ENCODE measurements at places on chromosomes 7 and 10.

GRCh38 chr10:85003083-85003482 lies 674.7 kb downstream of the CCSER2 start:
- DNase-seq = no peak

GRCh38 chr10:89475591-89475998 lies 59.8 kb downstream of the SLC16A12 start:
- no peak for DNase-seq

GRCh38 chr10:93288679-93289634 lies 193.2 kb downstream of the MYOF start:
- peak; percentile 58 for DNase-seq

DNA sequence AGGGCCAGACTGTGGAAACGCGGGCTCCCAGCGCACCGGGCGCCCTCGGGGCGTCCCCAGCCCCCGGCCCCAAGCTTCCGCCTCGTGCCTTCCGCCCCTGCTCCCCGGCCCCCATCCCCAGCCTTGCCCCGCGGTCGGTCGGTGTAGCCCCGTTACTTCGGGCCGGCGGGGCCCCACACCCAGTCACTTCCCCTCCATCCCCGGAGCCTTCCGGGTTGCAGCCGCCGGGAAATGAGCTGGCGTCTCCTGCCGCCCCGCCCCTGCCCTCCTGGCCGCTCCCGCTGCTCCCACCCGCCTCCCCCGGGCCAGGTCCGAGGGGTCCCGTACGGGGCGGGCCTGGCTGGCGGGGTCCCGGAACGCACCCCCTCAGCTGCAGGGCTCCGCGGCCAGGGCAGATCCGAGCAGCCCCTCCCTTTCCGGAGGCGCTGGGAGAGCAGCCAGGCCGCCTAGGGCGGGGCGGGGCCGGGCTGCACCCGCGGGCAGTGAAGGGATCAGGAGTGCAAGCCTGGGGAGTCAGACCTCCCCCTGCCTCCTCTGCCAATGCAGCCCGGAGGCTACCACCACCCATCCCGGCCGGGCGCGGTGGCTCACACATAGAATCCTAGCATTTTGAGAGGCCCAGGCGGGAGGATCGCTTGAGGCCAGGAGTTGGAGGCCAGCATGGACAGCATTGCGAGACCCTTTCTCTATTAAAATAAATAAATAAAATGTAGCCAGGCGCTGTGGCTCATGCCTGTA lies 709 bp downstream of the ARPC1B start:
- DNase-seq = peak; percentile 45

DNA sequence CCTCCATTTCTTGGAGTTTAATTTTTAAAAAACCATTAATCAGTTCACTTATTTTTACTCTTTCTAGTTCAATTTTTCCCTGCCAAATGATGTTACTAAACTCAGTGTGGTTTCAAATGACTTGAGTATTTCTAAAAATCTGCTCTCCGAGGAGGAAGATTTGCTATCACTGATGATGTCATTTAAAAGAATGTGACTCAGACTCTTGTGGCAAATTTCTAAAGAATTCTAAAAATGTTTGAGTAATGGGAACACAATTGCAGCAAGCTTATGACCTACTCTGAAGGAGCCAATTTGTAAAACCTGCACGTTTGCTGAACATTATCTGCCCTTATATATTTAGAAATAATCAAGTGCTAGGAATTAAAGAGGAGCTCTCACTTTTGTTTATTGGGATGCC lies 88.6 kb downstream of the SPAG6 start:
- no peak for DNase-seq

GRCh38 chr7:143240291-143241168 lies 18.7 kb downstream of the TAS2R40 start:
- DNase-seq = peak; percentile 69

GRCh38 chr7:74343281-74344131 lies 54.3 kb downstream of the CLIP2 start:
- DNase-seq = no peak

- no peak for DNase-seq
These were observed 681 bp upstream of the SPOCK2 start for GRCh38 chr10:72088889-72089575.

DNA sequence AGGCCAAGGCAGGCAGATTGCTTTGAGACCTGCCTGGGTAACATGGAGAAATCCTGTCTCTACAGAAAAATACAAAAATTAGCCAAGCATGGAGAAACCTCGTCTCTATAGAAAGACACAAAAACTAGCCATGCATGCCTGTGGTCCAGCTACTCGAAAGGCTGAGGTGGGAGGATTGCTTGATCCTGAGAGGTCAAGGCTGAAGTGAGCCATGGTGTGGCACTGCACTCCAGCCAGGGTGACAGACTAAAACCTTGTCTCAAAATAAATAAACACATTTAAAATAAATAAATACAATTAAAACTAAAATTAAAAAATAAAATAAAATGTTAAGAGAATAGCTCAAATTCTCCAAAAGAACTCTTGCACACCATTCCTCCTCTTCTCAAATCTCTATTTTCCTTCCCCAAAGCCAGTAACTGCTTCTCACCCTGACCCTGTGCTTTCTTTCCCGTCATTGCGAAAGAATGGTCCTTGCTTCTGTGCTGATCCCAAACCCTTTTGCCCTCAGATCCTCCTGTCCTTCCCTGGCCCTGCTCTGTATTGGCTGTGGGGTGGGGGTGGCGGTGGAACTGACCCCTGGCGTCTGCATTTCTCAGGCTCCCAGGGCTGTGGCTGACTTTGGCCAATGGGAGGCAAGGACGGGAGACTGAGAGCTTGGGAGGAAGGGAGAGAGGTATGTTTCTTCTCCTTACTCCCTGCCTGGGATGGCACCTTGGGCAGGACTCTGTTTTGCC lies 12.4 kb downstream of the SRGN start:
- DNase-seq = no peak

DNA sequence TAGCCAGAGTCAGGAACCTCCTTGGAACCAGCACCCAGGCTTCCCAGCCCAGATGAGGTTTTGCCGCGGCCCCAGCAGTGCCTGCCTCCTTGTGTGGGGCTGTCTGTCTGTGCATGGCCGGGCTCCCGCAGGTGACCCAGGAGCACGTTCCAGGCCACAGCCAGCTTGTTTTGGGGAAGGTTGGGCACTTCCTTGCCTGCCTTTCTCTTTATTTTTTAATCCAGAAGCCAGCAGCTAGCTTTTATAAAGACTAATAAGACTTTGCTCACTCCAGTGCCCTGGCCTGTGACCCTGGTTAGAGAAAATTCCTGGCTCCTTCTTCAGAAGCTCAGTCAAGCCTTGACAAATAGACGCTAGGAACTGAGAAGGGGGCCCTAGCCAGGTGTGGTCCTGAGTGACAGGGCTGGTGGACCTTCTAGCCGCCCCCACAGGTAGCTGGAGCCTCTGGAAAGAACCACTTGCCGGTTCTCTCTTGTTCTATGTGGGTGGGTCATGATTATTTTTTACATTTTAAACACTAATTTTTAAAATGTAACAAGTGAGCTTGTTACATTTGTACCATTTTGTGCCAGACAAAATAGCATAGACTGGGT lies 837 bp downstream of the SLC29A3 start:
- no peak for DNase-seq

- no peak for DNase-seq
These were observed 1.4 kb upstream of the TWIST1 start for GRCh38 chr7:19118636-19119371.

GRCh38 chr7:131538071-131538812 lies 18.2 kb downstream of the PODXL start:
- no peak for DNase-seq

DNA sequence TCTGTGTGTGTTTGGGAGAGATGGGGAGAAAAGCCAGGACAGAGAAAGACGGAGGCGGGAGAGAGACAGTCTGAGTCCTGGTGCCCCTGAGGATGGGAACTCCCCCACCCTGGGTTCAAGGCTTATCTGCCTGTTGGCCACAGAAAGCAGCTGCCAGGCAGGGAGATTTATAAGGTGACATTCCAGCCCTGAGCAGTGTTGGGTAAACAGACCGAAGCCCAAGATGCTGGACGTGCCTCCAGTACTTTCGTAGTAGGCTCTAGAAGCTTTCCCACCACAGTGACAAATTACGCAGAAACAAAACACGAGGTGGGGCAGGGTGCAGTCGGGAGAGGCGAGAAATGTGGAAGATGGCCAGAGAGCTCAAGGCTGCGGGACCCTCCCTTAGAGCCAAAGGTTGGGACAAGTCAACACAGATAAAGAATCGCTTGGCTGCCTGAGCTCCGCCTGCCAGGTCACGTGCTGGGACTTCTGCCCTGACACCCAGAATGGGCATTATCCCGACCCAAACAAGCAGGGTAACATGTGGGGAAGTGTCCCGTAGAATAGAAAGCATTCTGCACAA lies 41.1 kb downstream of the CCDC3 start:
- no peak for DNase-seq

DNA sequence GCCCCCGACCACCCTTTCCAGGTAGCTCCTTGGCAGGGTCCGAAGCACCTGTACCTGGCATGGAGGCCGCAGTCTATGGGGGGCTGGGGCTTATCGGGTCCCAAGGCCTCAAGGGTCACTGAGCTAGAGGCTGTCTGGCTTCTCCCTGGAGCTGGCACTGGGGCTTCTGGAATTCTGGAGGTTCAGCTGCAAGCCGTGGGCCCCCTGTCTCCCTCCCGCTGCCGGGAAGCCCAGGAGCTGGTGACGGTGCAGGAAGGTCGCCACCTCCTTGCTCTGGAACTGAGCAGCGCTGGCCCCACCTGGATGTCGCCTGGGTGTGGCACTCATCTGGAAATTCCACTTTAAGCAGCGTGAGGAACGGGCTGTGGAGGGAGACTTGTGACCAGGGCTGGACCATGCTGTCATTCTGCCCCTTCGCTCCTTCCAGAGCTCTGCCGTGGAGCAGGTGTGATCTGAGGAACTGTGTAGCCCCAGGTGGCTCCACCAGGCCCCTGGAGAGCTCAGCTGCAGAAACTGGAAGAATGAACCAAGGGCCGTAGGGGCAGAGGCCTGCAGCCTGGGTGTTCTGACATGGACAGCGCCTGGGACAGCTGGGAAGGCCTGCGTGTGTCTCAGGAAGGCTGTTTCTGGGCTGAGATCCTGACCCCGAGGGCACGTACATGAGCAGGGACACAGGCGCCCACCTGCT lies 129.7 kb upstream of the PPP2R2D start:
- no peak for DNase-seq

- no peak for DNase-seq
These were observed 11.6 kb upstream of the ADD3 start for GRCh38 chr10:109996225-109996624.

- DNase-seq = no peak
These were observed 4.9 kb upstream of the SH2B2 start for GRCh38 chr7:102281785-102282184.

GRCh38 chr10:114311023-114311422 lies 72.0 kb downstream of the VWA2 start:
- DNase-seq = no peak

DNA sequence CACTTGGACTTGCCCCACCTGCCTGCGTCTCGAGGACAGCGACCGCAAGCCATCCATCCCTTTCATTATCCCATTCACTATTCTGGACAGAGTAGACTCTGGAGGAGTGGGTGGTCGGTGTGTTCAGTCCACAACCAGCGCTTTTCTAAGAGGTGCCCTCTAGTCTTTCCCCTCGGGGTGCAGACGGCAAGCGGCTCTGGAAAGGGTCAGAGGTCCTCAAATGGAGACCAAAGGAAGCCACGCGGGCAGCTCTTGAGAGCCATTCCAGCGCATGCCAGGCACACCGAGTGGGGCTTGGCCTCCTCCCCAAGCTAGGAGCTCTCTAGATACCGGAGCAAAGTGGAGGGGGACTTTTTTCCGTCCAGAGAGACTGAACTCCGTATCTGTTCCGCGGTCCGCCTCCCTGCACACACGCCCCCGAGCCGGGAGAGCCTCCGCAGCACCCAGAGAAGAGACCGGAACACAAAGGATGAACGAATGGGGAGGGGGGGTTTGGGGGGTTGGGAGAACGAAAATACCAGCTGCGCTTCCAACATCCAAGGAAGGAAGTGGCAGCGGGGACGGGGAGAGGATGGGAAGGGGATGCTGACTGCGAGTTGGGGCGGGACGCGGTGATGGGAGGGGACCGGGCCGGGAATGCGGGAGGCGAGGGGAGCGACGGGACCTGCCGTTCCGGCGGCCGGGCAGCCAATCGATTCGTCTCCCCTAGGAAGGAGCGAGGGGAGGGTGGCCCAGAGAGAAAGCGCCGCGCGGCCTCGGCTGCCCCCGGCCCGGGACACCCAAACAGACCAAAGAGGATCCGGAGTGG lies 515 bp downstream of the GSDME start:
- no peak for DNase-seq

- DNase-seq = no peak
These were observed 287.8 kb downstream of the RPS24 start for GRCh38 chr10:78321500-78321899.

DNA sequence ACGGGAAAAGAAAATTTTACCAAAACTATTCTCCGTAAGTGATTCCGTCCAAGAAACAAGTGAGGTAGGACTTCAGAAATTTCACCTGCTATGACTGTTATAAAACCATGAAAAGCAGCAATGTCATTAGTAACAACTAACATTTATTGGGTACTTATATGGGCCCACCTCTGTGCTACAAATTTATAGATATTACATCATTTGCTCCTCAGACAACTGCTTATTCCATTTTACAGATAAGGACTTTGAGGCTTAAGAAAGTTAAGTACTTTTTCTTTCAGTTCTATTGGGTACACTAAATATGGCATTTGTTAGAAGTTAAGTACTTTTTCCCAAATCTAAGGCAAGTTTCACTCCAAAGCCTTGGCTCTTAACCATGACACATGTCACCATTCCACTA lies 36.3 kb downstream of the HACD1 start:
- no peak for DNase-seq

DNA sequence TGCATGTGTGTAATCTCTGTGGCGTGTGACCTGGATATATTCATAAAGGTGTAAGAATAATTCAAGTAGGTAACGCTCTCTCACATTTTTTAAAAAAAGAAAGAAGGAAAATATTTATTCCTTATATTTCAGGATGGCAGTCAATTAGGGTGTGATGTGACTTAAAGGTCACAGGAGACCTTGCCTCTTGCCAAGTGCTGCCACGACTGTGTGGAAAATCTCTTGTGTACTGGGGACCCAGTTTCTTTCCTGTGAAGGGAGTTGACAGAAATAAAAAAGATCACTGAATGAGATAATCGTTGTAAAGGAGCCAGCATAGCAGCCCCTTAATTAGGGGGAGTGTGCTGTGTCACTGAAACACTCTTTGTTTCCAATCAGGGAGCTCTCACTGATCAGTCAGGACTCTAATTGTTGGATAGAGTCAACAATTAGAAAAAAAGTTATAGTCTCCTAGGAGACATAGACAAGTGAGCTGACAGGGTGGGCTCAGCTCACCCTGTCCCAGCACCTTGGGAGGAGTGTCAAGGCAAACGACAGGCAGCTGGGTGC lies 31.1 kb downstream of the PTPRE start:
- no peak for DNase-seq

- DNase-seq = no peak
These were observed 140.3 kb upstream of the KLF14 start for GRCh38 chr7:130874071-130874915.

DNA sequence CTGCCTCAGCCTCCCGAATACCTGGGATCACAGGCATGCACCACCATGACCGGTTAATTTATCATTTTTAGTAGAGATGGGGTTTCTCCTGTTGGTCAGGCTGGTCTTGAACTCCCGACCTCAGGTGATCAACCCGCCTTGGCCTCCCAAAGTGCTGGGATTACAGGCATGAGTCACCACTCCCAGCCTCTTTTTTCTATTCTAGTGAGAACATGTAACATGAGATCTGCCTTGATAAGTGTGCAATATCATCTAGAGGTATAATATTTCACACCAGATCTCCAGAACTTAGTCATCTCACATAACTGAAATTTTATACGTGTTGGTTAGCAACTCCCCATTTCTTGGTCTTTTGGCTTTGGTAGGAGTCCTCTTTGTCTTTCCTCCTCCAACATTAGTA lies 656.9 kb downstream of the CNTNAP2 start:
- no peak for DNase-seq

GRCh38 chr10:79055100-79055782 lies 13.5 kb upstream of the ZMIZ1 start:
- DNase-seq = no peak

Measured in thymus (tissue), 14 donors.